Dermis blood vessel endothelial cell (primary cell): ENCODE measurements at places on chromosomes 5 and 9. TPM values are rescaled to one million over a fixed set of nuclear protein-coding genes. Genes with fewer than 3 reads are reported as not detected.

DNA sequence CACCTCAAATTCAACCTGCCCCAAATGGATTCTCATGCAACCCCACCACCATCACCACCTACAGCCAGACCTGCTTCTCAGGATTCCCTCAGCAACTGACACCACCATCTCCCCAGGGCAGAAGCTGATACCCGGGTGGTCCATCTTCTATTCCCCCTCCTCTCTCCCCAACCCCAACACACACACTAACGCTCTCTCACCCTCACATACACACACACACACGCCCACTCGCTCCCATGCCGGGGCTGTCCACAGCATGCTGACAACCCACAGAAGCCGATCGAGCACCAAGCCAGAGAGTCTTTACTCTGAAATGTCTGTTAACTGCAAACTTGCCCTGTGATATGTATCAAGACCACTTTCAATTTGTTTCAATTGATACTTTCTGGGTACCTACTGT lies 28.4 kb downstream of the B4GALT1 start:
- DNase-seq = no peak

GRCh38 chr5:6547498-6547897 lies 85.3 kb downstream of the NSUN2 start:
- no peak for DNase-seq

DNA sequence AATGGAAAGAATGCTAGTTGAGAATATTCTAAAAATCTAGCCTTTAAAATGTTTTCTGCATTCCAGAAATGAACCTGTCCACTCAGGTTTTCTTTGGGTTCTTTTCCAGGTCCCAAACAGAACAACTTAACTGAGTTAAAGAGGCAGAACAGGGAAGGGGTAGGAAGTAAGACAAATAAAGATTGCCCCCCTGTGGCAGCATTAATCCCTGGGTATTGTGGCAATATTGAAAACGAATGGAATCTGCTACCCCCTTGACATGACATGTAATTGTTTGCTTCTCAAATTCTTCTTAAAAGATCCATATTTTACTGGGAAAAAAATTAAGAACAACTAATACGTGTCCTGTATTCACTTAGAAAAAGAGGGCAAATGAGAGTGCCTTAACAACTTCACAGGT lies 9.3 kb upstream of the RBM22 start:
- DNase-seq = peak; percentile 44

DNA sequence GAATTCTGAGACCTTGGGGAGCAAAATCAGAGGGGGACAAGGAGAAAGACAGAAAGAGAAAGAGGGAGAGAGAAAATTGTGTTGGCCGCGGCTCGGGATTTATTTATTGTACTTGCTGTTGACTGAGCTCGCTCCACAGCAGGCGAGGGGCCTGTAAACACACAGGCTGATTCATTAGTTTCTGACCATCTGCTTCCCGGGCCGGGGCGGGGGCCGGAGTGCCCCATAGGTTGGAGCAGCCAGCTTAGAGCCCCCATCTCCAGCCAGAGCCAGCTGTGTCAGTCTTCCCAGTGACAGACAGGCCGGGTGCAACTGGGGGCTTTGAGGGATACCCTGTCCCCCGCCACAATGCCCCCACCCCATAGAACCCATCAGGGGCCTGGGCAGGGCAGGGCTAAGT lies 30.9 kb downstream of the NTNG2 start:
- DNase-seq = peak; percentile 33

GRCh38 chr5:177364159-177364962 lies 6.6 kb downstream of the RGS14 start:
- DNase-seq = no peak

- DNase-seq = no peak
Measured at GRCh38 chr5:76468635-76469425, 65.7 kb downstream of the IQGAP2 start.

The CCL21 gene
- 1.4 and 2.5 TPM in 2 replicates for total RNA-seq

- DNase-seq = peak; percentile 3
Measured at GRCh38 chr5:89988129-89988810, 421.3 kb downstream of the CETN3 start.

DNA sequence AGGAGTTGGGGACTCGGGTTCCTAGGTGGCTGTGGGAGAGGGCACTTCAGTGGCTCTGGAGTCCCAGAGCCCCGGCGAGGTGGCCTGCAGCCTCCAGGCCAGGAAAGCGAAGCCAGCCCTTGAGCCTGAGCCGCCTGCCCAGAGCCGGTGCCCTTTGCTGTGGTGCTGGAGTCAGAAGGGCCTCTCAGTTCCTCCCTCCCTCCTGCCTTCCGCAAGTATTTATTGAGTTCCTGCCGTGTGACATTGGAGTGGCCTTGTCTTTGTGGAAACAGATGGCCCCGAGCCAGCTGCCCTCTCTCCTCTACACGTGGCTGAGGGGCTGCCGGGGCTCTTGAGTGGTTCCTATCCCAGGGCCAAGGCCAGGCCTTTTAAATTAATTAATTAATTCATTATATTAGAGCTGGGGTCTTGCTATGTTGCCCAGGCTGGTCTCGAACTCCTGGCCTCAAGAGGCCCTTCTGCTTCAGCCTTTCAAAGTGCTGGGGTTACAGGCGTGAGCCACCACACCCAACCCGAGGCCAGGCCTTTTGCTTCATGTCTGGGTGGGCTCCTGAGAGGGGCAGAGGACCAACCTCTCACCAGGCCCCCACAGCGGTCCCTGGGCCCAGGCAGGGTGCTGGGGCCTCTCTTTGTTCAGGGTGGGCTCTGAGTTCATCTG lies 45.6 kb upstream of the IER5L start:
- no peak for DNase-seq

The GGTA1 gene
- total RNA-seq = 6.2 and 8.7 TPM in 2 replicates

GRCh38 chr5:64835266-64835665 lies 66.5 kb downstream of the CWC27 start:
- no peak for DNase-seq

- DNase-seq = no peak
Measured at GRCh38 chr5:3101561-3101960, 350.1 kb upstream of the IRX2 start.

DNA sequence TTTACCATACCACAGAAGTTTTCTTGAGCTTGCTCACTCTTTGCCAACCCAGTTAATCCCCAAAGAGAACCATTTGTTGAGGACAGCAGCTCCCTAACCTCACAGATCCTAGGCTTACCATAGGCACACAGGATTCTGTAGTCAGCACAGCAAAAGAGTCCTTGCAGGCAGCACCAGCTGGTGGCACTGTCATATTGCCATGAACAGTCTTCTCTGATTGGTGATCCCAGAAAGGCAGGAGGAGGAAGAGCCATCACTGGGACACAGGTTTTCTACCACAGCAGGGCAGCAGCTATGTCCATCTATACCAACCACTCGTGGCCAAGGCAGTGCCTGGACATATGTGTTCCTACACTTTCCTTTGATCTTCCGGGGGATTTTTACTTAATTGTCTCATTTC lies 297.1 kb upstream of the CD180 start:
- DNase-seq = peak; percentile 24

- DNase-seq = no peak
Measured at GRCh38 chr9:69078581-69078980, 43.0 kb downstream of the FXN start.

DNA sequence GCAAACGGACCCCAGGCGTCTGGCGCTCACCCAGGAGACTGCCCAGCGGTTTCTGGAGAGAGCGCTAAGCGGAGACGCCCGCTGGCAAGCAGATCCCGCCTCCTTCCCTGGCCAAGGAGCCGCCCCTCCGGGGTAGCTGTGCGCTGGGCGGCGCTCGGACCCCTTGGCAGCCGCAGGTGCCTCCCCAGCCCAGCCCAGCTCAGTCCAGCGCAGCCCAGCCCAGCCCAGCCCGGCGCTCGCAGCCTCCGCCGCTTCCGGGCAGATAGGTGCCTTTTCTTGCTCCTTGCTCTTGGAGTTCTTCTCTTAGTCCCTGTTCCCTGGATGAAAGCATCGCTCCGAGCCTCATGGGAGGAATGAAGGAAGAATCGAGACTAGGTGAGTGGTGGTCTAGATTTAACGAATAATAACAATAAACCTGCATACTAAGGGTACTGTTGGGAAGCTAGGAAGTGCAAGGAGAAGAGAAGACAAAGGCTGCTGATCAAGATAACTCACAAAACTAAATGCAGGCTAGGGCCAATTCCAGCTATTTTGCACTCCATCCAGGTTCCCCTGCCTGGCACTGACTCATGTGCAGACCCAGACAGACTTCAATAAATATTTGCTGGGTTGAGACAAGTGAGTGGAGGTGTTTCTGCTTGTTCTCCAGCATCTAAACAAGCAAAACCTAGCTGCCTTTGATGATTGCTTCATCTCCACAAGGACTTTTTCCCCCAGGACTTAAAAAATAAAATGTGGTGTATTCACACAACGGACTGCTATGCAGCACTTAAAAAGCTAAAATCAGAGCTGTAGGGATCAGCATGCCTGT lies at the start of gene STK32A:
Gene STK32A (plus strand): TSS at position 202 of the 811 bp plus-strand sequence. CDS start 4,609 bp downstream, outside the sequence.
- DNase-seq = peak; percentile 34

- no peak for DNase-seq
Measured at GRCh38 chr5:60829490-60830266, 14.4 kb downstream of the ELOVL7 start.

The PRRX2 gene
- 0.56 and 1.2 TPM in 2 replicates for total RNA-seq

The ZNF484 gene
- total RNA-seq = 15.0 and 15.4 TPM in 2 replicates

DNA sequence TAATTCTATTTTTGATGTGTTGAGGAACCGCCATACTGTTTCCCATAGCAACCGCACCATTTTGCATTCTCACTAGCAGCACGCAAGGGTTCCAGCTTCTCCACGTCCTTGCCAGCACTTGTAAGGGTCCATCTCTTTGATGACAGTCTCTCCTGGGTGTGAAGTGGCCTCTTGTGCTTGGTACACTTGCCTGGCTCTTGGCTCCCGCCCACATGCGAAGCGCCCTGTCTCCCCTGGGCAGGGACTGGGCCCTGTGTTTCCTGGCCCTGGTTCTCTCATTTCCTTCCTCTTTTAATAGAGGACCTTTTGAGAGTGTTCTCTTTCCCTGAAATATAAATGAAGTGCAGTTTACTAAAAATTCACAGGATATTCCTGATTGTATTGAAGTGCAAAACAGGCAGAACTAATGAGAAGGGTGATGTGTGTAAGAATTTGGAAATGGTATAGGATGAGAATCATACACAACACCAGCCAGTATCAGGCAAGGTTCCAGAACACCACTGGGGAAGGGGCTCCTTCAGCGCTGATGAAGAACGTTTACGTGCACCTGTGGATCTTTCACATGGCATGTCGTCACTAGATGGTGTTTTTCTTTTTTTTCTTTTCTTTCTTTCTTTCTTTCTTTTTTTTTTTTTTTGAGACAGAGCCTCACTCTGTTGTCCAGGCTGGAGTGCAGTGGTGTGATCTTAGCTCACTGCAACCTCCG lies 73.0 kb downstream of the EHMT1 start:
- peak; percentile 60 for DNase-seq

The TMC1 gene
- 0.74 and 3.4 TPM in 2 replicates for total RNA-seq

GRCh38 chr5:93675460-93676450 lies 65.6 kb downstream of the POU5F2 start:
- no peak for DNase-seq

The OLFML2A gene
- total RNA-seq = 2.2 and 2.9 TPM in 2 replicates

The FCN2 gene
- not detected in 2 replicates for total RNA-seq

The PGM5 gene
- 110 and 128 TPM in 2 replicates for total RNA-seq

The PNPLA7 gene
- total RNA-seq = 0.42 and 1.7 TPM in 2 replicates

DNA sequence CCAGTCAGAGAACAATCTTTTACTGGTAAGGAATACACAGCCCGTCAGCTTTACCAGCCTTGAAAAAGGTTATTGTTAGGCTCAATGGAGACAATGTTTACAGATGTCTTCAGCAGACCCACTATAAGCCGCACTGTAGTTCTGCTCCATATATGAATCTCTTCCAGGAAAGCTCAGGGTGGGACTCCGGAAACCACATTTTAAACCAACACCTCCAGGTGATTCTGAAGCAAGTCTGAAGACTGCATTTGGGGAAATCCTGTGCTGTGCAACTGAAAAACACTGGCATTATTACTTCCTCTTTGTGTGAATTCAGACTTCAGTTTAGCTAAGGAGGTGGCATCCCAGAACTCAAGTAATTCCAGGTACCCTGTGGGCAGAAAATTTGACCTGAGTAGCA lies 3.5 kb downstream of the GZMK start:
- no peak for DNase-seq

DNA sequence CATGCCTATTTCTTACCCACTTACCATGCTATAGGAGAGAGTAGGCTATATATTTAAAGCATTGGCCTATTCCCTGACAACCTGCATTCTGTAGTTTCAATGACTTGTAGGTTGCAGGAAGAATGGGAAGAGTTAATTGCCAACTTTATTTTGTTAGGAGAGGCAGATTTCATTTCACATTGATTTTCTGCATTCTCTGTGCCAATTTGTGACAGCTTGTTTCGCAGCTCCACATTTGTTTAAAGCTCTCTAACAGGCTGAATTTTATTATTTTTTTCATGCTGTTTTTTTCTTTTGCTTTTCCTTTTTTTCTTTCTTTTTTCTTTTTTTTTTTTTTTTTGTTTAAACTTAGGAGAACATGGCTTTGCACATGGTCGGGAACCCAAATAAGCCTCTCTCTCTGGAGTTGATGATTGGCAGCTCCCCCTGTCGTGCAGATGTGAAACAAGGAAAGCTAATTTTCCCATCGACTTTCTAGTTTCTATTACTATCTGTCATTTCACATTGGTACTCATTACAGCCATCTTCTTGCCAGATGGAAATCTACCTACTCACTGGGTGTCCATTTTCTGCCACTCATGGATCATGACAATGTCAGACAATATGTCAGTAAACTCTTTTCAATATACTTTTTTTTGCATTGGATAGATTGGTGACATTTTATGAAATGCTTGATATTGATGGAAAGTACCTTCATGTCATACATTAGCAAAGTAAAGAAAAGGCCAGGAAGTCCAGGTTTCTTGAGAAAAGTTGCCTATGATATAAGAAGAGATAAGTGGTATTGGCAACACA lies 223.2 kb downstream of the KCTD16 start:
- DNase-seq = no peak

The PCDHB2 gene
- total RNA-seq = 0.88 and 1.4 TPM in 2 replicates

The TMOD1 gene
- total RNA-seq = 3.7 and 5.2 TPM in 2 replicates

- DNase-seq = peak; percentile 67
Measured at GRCh38 chr5:164422400-164422799, 917.0 kb downstream of the MAT2B start.

GRCh38 chr9:127458921-127459320 lies 7.6 kb downstream of the LRSAM1 start:
- no peak for DNase-seq

DNA sequence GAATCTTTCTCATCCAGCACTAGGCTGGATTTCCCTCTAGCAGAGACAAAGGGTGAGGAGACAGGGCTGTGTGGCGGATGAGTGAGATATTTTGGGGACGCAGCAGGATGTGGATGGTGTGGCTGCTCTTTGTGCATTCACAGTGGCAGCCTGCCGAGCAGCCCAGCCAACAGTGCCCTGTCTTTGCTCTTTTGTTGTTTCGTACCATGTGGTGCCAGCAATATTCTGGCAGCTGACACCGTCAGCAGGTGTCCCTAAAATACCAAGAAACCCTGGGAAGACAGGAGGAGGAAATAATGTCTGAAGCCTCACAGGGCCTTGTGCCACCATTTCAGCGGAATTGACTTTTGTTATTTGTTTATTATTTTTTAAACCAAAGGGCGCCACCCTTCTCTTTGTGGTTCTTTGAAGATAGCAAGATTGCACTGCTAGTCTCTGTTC lies 141.4 kb downstream of the CCDC192 start:
- no peak for DNase-seq

GRCh38 chr9:135139366-135139959 lies 52.0 kb downstream of the OLFM1 start:
- no peak for DNase-seq
